Stimulated activated CD4-positive, alpha-beta T cell treated with anti-CD3 and anti-CD28 coated beads, Interleukin-1b, Interleukin-23, amount 100 ng/mL, for 24 hours (primary cell): ENCODE measurements at places on chromosomes 12 and 14.

- no peak for DNase-seq
These were observed 11.1 kb downstream of the SSH1 start for GRCh38 chr12:108846290-108846701.

DNA sequence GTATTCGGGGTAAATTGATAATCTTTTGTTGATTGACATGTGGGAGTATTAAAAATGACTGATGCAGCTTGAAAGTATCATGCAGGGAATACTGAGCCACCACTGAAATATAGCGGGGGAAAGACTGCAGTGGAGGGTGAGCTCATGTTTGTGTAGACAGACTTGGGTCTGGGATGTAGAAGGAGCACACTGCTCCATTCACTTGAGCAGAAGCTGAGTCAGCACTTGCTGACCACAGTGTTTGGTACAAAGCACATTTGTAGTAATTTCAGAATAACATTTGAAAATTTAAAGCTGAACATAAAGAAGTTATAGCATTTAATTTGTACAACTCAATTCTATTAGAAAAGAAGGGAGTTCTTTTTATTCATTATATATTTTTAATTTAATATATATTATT, 304.3 kb upstream of the PRICKLE1 start:
- DNase-seq = no peak

DNA sequence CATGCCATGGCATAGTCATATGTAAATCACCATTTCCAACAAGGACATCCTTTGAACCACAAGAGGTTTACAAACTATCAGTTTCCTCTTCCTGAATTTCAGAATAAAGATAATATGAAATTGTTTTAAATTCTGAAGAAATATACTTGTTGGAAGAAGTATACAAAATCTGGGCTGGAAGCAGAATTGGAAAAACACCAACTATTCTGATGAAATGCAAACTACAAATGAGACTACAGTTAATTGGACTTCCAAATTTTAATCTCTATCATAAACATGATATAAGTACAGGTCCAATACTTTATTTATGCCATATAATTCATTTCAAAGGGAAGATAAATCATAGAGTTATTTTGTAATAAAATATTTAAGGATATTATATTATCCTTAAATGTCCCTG, 80.1 kb downstream of the NOVA1 start:
- DNase-seq = no peak

GRCh38 chr14:100907240-100907639, 3.7 kb upstream of the RTL1 start:
- DNase-seq = no peak

DNA sequence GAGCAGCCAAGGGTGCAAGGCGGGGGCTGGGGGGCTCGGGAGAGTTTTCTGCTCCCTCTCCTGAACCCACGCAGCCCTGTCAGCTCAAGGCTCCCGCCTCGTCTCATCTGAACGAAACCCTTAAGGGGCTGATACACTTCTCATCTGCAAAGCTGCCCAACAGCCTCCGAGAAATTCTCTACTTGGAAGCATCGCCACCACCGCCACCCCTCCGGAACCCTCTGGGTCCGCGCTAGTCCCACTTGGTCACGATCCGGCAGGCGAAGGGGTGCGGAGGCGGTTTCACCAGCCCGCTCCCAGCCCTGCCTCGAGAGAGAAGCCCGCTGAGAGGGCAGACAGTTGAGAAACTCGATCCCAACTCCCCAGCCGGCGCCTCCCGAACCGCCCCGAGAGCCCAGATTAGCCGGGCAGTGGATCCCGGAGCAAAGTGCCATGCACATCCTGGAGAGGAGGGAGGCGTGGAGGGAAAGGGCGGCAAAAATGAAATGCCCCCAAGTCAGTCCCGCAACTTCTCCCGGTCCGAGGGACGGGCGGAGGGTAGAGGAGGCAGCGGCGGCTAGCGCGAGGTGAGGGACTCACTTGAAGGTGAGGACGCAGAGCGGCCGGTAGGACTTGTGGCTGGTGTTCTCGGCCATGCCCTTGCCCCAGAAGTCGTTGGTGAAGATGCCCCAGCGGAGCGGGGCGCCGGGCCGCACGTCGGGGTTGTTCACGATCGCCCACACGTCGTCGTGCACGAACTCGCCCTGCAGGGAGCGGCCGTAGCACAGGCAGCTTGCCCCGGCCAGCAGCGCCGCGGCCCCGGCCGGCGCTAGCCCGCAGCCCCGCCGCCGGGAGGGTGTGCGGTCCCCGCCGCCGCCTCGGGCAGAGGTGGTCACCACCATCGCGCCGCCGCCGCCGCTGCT, 620 bp downstream of the TMTC1 start:
- DNase-seq = no peak

DNA sequence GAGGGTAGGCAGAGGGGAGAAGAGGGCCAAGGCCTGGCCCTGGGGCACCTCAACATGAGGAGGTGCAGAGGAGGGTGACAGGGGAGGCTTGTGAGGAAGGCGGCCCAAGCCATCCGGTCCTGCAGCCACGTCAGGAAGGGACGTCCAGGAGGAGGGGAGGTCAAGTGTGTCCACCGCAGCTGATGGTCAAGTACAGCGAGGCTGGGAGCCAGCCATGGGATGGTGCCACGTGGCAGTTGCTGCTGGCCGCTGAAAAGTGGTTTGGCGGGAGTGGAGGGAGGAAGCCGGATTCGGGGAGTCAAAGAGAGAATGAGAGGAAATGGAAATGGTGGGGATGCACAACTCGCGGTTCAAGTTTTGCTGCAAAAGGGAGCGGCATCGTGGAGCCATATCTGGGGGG, 41.2 kb downstream of the PRIMA1 start:
- no peak for DNase-seq

- no peak for DNase-seq
These were observed 7.0 kb upstream of the KRAS start for GRCh38 chr12:25257590-25258324.

- no peak for DNase-seq
These were observed 46.5 kb downstream of the TSPAN9 start for GRCh38 chr12:3123729-3124128.

GRCh38 chr14:72739446-72740405, 154.2 kb downstream of the DPF3 start:
- no peak for DNase-seq

- no peak for DNase-seq
These were observed 28.5 kb upstream of the TUBA1C start for GRCh38 chr12:49236423-49236822.
